ENCODE measurements at places on chromosomes 1 and 21. TPM values are rescaled to one million over a fixed set of nuclear protein-coding genes. Genes with fewer than 3 reads are reported as not detected.

The PLA2G2C gene
- total RNA-seq: not detected

The KCNJ9 gene
- total RNA-seq: not detected

The TINAGL1 gene
- 0.41 TPM for total RNA-seq

The RGS1 gene
- not detected for total RNA-seq

The NR5A2 gene
- 3.9 TPM for total RNA-seq

The OR2W3 gene
- total RNA-seq: not detected

The SLC19A1 gene
- total RNA-seq: 18.7 TPM

The SELL gene
- total RNA-seq: 0.08 TPM

The CNN3 gene
- total RNA-seq: 59.2 TPM

The MRAP gene
- total RNA-seq: not detected

The DONSON gene
- 17.4 TPM for total RNA-seq

The ASPM gene
- total RNA-seq: 28.5 TPM

The CBR3 gene
- 9.7 TPM for total RNA-seq

The TBX15 gene
- 0.07 TPM for total RNA-seq

The OR2L13 gene
- total RNA-seq: not detected

The CD5L gene
- total RNA-seq: not detected

The TSPAN1 gene
- 2.6 TPM for total RNA-seq

The DIO1 gene
- total RNA-seq: not detected

The EYA3 gene
- total RNA-seq: 5.5 TPM

The TDRD5 gene
- total RNA-seq: not detected

The C4BPB gene
- 2.1 TPM for total RNA-seq

The FAM43B gene
- 4.3 TPM for total RNA-seq
